Omental fat pad (tissue), 4 donors: ENCODE measurements at places on chromosomes 12 and 14. TPM values are rescaled to one million over a fixed set of nuclear protein-coding genes. Genes with fewer than 3 reads are reported as not detected.

DNA sequence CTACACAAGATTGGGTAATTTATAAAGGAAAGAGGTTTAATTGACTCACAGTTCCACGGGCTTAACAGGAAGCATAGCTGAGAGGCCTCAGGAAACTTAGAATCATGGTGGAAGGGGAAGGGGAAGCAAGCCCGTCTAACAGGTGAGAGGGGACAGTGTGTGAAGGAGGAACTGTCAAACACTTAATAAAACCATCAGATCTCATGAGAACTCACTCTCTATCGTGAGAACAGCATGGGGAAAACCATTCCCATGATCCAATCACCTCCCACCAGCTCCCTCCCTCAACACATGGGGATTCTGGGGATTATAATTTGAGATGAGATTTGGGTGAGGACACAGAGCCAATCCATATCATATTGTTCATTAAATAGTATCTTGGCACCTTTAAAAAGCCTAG lies 56.1 kb downstream of the EPS8 start:
- DNase-seq, result no peak

- no peak for DNase-seq
These were observed 560.0 kb downstream of the SNAPC1 start for GRCh38 chr14:62322216-62322615.

- no peak for DNase-seq
These were observed 4.7 kb downstream of the CCDC88C start for GRCh38 chr14:91412939-91413338.

DNA sequence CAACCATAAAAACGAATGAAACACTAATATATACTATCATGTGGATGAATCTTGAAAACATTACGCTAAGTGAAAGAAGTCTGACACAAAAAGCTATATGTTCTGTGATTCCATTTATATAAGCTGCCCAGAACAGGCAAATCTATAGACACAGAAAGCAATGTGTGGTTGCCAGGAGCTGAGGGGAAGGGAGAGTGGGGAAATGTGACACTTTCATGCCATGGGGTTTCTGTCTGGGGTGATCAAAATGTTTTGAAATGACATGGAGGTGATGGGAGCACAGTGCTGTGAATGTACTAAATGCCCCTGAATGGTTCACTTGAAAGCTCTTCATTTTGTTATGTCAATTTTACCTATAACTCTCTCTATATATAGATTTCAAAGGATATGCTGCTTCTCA lies 30.1 kb downstream of the ATG14 start:
- no peak for DNase-seq

GRCh38 chr12:52535574-52535973 lies 15.4 kb upstream of the KRT5 start:
- DNase-seq, result no peak

DNA sequence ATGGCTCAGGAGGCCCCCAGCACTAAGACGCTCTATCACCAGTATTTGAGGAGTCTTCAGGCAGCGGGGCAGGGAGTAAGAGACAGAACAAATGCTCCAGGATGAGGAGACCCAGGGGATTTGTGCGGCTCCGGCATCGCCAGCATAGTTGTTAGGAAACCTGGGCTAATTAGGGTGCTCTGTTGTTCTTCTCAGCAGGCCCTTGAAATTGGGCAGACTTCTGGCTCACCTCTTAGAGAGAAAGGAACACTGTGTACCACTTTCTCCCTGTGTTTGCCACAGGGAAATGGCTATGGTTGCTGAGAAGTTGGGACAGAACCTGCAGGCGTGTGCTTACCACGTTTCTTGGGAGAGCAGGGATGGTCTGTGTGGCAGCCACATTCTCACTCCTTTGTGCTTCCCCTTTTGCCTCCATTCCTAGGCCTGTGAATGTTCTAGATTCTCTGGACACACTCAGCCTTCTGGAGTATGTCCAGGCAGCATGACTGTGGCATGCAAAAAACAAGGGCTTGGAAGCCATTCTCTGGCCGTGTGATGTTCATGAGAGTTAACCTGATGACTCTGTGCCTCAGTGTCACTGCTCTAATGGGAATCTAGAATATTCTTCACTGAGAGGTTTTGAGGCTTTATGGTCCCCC lies 109.0 kb downstream of the CHST11 start:
- no peak for DNase-seq

GRCh38 chr12:108335349-108336119 lies 3.6 kb downstream of the CMKLR1 start:
- no peak for DNase-seq

DNA sequence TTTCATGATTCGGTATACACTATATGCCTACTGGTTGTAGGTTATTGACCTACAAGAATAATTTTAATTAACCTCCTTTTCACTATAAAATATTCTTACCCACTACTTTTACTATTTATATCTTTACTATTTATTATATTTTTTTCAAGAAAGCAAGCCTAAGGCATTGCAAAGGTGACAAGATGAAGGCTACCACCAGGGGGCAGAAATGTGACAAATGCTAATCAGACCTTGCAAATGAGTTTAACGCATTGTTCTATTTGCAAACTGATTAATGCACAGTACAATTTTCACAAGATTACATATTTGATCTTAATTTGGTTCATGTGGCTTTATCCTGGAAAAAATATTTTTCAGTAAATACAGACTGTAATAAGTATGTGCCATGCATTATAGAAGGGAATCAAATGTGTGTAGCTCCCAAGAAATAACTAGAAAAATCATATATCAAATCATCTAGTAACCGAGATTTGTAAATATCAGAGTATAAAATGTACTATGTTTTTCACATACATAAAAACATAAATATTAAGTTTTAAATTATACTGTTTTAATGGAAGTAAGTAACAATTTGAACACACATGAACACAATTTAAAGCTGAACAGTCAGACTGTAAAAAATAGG lies 107.0 kb downstream of the ADAMTS20 start:
- DNase-seq, result peak; percentile 47

DNA sequence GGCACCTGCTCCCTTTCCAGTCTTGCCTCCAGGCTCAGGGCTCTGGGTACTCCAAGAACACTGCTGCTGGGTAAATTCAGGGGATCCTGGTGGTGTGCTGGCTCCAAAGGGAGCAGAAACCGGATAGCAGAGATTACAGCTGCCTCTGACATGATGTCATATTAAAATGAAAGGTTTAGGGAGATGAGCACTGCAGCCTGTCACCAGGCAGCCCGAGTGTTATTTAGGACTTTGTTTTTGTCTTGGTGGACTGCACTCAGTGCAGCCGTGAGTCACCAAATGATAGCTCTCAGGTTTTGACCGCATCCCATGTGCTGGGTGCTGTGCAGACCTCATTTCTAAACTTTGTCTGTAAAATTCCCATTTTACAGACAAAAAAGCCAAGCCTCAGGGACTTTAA lies 266.0 kb upstream of the CRY1 start:
- no peak for DNase-seq

PEX5 gene
- total RNA-seq, result 116 TPM

ETNK1 gene
- 32.3 TPM for total RNA-seq
